Bronchial epithelial cell (primary cell): ENCODE measurements at places on chromosomes 2 and 18.

DNA sequence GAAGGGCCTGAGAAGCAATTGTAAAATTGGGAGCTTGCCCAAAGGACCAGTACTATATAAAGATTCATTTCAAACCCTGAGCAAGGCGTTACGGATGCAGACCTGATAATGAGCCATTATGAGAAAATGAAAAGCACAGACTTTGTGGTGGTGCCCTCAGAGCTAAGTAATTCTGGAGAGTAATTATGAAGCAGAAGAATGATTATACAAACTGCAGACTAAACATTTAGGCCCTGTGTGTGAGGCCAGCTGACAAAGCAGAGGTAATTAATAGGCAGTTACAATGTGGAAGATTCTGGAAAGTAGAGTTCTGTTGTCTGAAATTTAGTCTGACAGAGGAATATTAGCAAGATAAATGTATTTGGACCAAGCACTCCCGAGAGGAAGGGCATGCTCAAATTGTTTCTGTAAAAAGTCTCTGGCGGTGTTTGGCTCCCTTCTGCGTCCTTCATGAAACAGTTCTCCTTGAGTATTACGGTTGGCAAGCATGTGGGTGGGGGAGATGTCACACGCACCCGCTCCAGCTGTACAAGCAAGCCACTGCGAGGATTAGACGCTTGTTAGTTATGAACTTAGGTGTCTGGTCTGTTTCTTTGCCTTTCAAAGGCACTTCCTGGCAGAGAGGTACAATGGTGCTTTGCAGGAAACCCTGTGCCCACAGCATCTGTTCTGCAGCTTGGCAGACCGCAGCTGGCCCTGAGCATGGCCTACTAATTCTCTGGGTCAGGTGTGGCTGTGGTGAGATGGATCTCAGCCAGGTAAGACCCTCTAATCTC lies 45.5 kb downstream of the CDC42EP3 start:
- no peak for DNase-seq

DNA sequence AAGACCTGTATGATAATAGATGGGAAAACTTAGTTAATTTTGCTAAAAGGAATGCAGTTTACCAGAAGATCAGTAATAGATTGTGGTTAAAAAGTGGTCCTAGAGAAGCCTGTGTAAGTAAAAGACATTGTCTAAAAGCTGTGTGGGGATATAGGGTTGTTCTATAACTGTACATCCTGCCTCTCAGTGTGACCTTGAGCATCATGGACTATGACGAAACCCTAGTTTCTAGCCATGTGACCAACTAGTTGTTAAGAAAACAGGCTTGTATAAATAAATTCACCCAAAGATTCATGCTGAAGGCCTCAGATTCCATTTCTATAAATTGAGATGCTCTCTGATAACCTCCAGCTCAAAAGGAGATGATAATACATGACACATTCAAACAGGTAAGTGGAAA lies 160.7 kb downstream of the IKZF2 start:
- DNase-seq = no peak

- DNase-seq = no peak
Measured at GRCh38 chr2:120516679-120517314, 170.9 kb downstream of the INHBB start.

DNA sequence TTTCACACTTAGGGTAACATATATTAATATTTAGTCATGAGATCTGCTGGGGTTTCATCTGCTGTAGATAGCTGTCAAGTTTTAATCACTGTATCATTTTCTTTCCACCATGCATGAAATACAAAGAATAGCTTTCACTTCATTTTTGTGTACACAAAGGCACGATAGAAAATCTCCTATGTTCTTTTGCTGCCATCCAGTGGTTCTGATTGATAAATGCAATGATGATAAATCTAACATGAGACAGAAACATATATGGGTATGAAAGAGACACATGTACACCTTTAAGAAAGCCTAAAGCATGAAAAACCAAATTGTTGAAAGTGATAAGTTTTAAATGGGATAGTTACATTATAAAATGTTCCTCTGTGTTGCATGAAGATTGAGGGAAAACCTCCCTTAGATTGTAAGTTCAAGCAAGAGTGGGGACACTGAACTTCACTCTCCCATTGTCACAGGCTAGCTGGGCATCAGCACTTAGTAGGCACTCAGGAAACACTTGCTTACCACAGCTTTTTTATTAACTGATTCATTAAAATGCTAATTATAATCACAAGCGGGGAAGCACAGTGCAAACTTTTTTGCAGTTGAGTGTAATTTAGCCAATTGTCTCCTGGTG lies 31.2 kb downstream of the C1D start:
- peak; percentile 61 for DNase-seq

DNA sequence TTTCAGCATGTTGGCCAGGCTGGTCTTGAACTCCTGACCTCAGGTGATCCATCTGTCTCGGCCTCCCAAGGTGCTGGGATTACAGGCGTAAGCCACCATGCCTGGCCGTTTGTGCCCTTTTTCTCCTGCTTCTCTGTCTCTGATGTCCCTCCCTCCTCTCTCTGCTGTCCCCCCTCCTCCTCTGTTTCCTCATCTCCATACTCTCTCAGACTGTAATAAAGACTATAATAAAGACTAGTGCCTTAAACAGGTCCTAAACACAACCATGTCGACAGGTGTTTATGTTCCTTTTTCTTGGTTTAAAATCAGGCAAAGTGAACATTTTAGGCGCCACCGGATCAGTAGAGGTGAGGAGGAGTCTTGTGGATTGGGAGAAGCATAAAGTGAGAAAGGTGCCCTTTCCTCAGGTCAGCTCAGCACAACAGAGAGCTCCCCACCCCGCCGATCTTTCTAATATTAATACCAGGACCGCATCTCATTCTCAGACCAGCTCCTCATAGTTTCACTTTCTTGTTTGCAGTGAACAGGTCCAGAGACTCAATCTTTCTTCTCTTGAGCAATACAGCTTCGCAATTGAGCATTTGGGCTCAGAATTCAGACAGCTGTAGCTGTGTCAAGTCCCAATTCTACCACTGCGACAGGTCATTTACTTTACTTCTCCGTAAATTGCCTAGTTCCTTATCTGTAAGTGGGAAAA lies 23.7 kb downstream of the TIMM21 start:
- no peak for DNase-seq

DNA sequence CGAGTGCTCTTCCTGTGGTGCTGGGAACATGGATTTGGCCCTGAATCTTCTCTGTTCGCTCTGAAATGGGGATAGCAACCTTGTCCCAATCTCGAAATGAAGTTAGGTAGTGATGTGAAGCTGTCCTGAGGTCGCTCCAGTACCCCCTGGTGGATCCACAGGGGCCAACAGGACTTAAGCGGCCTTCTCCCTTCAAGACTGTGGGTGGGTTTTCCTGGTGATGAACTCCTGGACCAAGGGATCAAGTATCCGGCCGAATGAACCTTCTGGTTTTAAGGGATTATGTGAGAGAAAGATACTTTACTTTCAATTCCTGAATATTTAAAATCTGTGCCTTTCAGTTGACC lies 156.5 kb downstream of the NAPG start:
- no peak for DNase-seq

DNA sequence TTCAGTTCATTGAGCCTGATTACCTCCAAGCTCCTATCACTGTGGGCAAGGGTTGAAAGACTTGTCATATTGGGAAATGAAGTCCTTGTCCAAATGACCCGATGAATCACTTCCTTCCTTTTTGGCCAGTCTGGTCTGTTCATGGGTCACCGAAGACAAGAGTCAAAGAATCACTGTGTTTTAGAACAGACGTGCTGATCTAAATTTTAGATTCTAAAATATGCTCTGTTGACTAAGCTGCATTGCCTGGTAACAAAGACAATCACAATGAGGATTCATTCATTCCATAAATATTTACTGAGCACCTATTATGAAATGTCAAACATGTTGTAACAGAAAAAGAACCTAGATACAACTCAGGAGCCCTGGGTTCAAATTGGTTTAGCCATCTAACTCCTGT lies 99.4 kb upstream of the RND3 start:
- peak; percentile 94 for DNase-seq

DNA sequence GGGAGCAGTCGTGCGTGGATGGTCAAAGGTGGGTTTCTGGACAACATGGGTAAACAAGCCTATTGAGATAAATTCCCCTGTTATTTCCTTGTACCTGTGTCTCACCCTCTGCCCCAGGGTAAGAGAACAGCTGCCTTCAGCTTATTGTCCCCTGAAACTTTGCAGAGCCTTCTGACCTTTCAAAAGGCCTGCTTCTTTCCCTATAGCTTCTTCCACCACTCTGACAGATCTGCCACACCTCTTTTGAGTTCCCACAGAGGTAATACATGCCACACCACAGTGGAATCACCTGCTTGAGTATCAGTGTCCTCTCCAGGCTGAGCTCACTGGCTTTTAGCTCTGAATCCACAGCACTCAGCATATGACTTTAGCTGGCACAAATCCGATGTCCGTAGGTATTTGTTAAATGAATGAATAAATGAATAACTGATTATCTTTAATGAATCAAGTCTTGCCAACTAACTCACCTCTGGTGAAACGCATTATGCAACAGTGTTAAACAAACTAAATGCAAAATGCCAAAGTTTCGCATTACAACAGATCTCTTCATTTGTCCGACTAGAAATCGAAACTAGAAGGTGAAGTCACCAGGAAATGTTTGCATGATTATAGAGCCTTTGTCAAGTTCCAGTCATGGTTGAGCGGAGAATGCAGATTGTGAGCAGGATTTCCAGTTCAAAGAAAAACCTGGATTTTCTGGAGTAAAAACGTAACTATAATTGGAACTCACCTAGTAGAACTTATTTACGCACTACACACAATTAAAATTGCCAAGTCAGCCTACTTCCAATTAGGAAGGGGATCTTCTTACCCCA lies 16.4 kb downstream of the DYNAP start:
- DNase-seq = peak; percentile 99

DNA sequence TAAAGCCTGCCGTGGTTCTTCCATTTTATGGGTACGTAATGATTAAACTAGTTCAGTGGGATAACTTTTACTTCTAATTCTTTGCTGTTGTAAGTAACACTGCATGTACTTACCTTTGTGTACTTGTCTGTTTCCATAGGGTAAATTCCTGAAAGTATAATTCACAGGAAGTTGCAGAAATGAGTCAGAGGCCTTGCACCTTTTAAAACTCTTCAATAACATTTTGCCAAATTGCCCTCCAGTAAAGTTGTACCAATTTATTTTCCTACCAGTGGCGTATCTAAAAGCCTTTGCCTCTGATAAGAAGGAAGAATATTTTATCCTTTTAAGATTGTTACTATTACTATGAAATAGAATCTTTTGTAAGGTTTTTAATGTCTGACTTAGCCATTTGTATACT lies 65.1 kb downstream of the CAB39 start:
- peak; percentile 94 for DNase-seq

- peak; percentile 23 for DNase-seq
Measured at GRCh38 chr2:149019768-149020167, 18.7 kb upstream of the LYPD6B start.
